ENCODE measurements at places on chromosomes 7 and 10.

DNA sequence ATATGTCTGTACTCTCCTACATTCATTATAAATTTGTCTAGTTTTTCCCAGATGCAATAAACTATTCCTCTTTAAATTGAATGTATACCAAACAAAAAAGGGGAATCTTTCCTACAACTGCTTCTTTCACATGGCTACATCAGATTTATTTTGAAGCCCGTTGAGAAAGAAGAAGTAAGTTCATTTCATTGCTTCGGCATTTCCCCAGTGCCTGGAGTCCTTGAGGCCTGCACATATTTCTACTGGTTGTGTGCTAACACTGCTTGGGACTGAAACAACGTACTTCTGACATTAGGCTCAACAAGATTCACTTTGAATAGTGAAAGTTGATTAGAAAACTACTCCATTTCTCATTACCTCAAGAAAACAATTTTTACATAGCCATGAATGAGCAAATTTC lies 201.7 kb downstream of the PHF14 start:
- no peak for DNase-seq

DNA sequence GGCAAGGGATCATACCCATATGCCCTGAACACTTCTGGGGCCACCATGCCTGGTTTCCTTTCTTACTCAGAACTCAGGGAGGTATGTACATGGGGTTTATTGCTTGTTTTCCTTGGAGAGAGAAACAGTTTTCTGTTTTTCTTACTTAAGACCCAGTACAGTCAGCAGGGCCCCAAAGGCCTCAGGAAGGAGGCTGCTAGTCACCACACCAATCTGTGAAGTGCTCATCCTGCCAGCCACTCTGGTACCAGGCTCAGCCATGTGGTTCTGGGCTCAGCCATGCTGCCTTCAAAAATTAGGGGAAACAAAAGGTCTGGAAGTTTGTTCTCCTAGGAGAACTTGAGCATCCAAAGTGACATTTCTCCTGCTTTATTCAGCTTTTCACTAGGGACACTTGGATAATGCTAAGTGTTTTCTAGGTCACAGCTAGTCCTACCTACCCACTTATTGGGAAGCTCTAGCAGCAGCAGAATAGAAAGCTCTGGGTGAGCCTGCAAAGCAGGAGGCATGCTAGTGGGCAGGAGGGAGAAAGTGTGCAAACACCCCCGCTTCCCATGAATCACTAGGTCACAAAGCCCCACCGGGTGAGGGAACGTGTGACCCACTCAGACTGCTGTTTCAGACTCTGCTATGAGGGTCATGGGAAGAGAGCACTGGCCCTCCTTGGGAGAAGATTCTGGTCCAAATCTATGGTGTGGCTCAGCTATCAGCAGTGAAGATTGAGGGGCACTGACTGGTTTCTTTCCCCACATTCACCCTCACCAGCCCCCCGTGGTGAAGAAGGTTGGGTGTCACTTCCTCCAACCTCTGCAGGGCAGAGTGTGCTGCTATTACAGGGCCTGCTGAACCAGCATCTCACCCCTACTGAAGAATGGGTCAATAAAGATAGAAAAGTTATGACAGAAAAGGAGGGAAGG lies 23.9 kb downstream of the NUDCD3 start:
- DNase-seq, result no peak

GRCh38 chr7:80637911-80638765 lies at the start of gene CD36:
Gene CD36 (plus strand): TSS chr7:80638642. CDS start chr7:80646741, 8,099 bp downstream.
- DNase-seq, result no peak

GRCh38 chr7:19066170-19066569 lies 51.3 kb downstream of the TWIST1 start:
- no peak for DNase-seq

DNA sequence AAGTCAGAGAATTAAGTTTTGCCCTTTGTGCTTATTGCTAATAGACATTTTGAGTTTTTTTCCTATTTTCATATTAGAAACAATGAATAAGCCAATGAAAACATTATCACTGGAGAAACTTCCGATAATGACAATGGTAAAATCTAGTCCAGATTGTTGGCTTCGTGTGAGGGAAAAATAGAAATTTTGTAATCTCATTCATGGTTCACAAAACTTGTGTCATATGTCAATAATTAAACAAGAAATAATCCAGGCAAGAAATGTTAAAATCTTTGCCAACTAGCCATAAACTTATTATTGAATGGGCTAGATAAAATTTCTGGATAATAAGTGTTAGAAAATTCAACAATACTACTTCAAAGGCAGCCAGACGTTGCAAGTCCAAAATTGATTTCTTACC lies 36.6 kb downstream of the RNLS start:
- no peak for DNase-seq
